ENCODE measurements at places on chromosomes 4 and X.

- DNase-seq, result no peak
Observed at GRCh38 chrX:129779086-129779672, 570 bp upstream of the SASH3 start.

DNA sequence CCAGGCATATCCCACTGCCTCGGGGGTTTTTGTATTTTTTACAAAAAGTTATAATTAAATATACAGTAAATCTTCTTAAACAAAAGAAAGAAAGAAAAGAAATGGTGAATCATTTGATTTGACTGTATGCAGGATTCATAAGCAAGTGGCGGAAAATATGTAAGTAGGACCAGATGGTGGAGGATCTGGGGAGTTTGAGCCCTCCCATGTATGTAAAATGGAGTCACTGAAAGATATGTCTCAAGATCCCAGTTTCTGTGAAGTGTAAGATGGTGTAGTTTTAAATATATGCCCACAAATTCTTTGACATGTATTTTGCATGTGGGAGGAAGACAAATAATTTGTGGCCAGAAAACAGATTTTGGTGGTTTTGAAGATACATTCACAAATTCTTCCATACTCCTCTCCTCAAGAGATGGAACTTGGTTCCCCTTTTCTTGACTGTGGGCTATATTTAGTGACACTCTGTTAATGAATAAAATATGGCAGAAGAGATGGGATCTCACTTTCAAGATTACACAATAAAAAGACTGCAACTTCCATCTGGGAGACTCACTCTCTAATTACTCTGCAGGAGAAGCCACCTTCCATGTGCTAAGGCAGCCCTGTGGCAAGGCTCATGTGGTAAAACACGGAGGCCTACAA lies 133.6 kb upstream of the S100G start:
- no peak for DNase-seq

GRCh38 chr4:153834901-153835300 lies 46.0 kb upstream of the SFRP2 start:
- no peak for DNase-seq

DNA sequence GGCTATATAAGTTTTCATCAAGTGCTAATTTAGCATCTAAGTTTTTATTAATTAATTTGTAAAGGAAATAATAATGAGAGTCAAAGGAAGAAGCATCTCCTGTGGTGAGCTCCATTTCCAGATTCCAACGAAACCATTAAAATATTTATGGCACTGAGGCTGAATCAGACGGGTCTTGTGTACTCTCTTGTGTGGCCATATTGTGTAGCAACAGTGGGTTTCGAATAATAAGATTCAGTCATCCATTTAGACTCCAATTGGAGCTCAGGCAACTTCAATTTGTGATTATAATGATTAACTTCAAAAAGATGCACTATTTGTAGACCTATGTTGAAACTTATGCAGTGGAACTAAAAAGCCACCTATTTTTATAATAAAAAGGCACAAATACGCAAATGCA lies 82.4 kb downstream of the SNCA start:
- no peak for DNase-seq

DNA sequence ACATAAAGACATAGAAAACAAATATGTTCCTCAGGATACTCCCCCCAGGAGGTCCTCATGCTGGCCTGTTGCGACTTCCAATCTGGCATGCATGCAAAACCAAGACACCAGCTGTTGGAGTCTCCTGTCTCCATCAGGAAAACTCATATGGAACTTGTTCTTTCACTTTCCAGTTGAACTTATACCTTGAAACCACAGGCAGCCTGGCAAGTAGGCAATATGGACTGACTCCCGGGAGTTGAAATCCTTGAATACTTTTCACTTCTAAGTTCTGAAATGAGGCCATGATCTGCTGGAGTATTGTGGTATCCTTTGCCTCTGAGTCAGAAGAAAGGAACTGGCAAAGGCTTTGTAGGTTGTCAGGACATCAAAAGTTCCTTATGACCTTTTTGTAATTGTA lies 444.2 kb downstream of the IDS start:
- DNase-seq, result no peak

GRCh38 chrX:71365356-71365874 lies 742 bp upstream of the TAF1 start:
- DNase-seq, result no peak

- no peak for DNase-seq
Observed at GRCh38 chr4:119833611-119834010, 205.0 kb upstream of the PDE5A start.

GRCh38 chr4:128347930-128348660 lies 60.5 kb upstream of the PGRMC2 start:
- DNase-seq, result no peak

DNA sequence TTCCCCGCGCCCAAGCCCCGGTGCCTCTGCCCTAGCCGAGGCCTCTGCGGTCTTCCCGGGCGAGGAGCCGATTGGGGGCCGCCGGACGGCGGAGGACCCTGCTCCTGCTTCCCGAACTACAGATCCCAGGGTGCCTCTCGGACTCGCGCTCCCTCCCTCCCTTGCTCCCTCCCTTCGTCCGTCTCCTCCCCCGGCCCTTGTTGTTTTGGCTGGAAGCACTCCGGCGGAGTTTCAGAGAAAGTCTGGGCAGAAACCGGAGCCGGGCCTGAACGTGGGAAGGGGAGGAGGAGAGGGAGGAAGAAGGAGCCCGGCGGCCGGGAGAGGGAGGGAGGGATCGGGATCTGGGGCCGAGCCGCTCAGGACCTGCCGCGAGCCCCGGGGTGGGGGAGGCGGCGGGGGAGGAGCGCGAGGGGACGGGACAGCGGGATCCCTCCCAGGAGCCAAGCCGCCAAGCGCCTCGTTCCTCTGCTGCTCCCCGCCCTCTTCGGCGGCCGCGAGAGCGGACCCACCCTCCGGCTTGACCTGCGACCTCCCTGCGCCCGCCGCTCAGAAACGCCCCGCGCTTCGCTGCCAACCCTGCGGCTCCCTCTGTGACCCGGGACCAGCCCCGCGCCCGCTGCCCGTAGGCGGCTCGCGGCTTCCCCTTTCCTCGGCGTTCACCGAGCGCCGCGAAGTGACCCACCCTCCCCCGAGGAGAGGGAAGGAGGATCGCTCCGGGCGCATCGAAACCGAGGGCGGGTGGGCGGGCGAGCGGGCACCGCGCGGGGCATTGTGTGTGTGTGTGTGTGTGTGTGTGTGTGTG lies 496 bp upstream of the GAB1 start:
- DNase-seq, result no peak

DNA sequence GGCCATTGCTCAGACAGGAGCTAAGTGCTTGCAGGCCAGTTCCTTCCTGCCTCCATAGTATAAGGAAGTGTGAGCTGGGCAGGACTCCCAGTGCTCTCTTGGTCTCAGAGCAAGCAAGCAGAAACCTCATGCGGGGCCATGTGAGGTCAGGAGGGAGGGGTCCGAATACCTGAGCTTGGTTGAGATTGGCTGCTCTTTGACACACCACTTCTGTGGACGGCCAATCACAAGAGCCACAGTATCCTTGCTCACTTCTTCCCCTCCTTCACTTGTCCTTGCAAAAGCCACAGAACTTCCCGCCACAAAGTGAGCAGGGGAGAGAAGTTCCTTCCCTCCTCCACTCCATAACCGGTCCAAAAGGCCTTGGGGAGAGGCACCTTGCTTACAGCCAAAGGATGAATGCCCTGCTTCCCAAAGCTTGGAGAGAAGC lies 56.7 kb downstream of the PRPS1 start:
- DNase-seq, result peak; percentile 14

GRCh38 chr4:85773372-85773771 lies 298.4 kb downstream of the ARHGAP24 start:
- DNase-seq, result no peak

- no peak for DNase-seq
Observed at GRCh38 chrX:20128670-20129069, 12.0 kb upstream of the MAP7D2 start.

- DNase-seq, result no peak
Observed at GRCh38 chr4:159021597-159022385, 81.1 kb upstream of the RAPGEF2 start.

DNA sequence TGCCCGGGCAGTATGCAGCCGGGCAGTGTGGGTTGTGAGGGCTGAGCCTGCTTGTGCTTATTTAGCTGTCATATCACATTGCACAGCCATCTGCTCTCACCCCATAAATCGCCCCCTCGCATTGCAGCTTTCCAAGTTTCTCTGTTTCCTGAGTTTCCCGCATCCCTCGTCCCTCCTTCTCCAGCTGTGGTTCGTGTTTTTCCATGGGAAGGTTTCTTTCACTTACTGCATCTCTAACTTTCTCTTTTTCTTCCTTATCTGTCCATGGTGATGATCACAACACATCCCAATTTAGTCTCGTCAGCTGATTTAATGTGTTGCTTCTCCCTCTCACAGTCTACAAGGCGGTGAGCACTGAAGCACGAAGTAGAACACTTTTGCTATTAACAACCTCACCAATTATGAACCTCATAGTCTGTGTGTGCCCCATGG lies 118.1 kb downstream of the ENPP6 start:
- no peak for DNase-seq

DNA sequence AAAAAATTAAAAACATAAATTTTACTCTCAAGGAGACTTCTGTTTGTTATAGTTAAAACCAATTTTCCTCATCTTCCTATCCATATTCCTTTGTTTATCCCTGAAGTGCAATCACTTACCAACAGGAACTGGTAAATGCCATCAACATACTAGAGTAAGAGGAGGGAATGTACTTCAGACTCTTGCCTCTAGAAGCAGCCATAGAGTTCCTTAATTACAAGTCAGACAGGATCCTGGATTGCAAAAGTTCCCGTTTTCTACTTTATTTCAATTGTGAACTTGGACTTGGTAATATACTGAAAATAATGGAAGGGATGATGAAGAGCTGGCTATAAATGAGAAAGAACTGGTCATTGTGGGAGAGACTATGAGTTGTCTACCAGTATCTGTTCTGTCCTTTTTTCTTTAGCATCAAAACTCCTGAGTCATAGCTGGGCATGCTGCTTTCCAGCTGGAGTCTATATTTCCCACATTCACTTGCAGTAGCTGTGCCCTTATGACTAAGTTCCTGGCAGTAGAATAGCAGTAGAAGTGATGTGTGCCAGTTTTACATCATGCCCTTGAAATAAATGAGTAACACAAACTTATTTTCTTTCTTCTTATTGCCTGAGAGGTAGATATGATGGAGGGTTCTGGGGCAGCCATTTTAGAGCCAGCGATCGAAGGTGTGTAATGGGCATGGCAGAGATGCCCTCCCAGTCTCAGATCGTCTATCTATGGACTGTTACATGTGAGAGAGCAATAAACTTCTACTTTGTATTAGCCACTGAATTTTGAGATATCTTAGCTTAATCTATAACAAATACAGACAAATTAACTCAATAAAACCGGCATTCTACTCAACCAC lies 26.8 kb upstream of the SPARCL1 start:
- no peak for DNase-seq

- DNase-seq, result no peak
Observed at GRCh38 chr4:185868983-185869382, 57.0 kb upstream of the SORBS2 start.

- no peak for DNase-seq
Observed at GRCh38 chr4:135775909-135776308, 1574.3 kb upstream of the PABPC4L start.

DNA sequence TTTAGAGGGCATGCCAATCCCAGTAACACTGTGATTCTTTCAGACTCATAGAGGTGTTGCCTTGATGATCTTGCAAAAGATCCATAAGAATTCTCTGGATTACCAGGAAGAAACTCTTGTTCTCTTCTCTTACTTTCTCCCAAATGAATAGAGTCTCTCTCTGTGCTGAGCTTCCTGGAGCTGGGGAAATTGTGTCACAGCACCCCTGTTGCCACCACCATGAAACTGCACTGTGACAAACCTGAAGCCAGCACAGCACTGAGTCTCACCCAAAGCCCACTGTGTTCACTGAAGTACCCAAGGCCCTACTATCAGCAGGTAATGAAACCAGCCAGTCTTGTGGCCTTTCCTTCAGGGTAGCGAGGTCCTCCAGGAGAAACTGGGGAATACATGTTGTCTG lies 332.7 kb upstream of the FGF16 start:
- no peak for DNase-seq

- DNase-seq, result no peak
Observed at GRCh38 chr4:1419708-1420107, 13.5 kb upstream of the NKX1-1 start.

- DNase-seq, result no peak
Observed at GRCh38 chr4:164383358-164384220, 370.3 kb upstream of the SMIM31 start.

- DNase-seq, result no peak
Observed at GRCh38 chr4:116878280-116878679, 207.1 kb downstream of the TRAM1L1 start.

DNA sequence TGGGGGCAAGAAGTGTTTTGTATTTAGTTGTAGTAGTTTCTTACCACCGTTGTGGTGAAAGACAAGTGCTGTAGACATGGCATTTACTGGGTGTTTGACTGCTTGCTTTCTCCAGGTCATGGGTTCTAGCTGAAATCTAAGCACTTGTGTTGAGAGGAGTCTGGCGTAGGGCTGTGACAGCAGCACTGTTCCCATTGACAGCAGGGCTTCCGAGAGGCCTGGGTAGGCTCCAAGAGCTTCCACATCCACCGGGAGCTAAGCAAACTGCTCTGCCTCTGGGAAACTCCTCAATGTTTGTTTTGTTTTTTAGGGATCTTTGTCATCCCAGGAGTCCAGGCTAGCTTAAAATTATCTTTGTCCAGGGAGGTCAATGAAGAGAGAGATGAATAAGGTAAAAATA lies 44.3 kb downstream of the BMPR1B start:
- no peak for DNase-seq

DNA sequence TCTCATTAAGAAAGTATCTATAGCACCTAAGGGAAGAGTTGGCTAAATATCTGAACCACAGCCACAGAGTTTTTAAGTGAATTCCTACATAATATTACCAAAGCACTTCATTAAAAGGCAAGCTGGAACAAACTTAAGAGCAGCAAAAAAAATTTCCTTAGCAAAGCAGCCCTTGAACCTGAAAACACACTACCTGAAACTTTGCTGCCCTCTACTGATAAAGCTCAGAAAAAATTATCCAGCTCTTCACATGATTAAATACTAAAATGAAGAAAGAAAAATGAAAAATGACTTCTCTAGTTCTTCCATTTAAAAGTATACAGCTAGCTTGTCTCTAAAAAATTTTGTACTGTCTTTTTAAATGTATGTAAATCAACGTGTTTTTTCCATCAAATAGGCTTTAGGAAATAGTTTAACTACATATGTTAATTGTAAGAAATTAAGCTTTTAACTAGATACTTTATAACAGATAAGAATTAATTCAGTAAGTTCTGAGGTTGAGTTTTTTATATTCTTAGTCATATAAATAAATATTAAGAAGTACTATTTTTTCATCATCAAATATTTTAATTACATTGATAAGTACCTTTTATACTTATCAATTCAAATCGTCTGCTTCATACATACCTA lies 156.1 kb downstream of the STPG2 start:
- DNase-seq, result no peak

DNA sequence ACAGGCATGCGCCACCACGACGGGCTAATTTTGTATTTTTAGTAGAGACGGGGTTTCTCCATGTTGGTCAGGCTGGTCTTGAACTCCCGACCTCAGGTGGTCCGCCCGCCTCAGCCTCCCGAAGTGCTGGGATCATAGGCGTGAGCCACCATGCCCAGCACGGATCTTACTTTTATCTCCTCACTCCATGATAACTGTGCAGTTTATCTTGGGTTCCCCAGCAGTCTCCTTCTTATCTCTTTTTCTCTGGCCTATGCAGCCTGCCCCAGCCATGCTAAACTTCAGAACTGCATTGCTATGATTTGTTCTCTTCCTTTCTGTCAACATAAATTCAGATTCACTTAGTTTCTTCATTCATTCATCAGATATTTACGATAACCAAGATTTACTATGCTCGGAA lies 22.4 kb downstream of the PAGE1 start:
- DNase-seq, result no peak

- DNase-seq, result no peak
Observed at GRCh38 chr4:182846036-182846435, 71.2 kb downstream of the DCTD start.
